ENCODE measurements at places on chromosomes 7 and 10.

GRCh38 chr10:69468751-69469089, 17.5 kb downstream of the TSPAN15 start:
- no peak for DNase-seq

DNA sequence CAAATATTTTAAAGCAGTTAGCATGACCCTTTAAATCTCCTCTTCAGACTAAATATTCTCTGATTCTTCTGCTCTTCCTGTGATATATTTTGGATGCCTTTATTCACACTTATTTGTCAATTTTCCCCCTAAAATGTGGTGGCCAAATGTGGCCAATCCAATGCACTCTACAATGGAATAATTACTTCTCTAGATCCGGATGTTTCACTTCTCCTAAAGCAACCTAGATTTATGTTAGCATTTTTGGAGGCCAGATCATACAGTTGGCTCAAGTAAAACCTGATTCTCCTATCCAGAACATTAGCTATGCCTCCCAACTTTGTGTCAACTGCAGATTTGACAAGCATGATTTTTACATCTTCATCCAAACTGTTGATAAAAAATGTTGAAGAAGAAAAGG, 153.7 kb downstream of the CREB5 start:
- no peak for DNase-seq

- no peak for DNase-seq
Observed at GRCh38 chr7:123844712-123845219, at the start of gene HYAL4. Gene HYAL4, plus strand, starts transcription at chr7:123845169. Its CDS starts 23,105 bp downstream, at chr7:123868274.

GRCh38 chr7:30062587-30062986, 34.4 kb downstream of the PLEKHA8 start:
- no peak for DNase-seq

DNA sequence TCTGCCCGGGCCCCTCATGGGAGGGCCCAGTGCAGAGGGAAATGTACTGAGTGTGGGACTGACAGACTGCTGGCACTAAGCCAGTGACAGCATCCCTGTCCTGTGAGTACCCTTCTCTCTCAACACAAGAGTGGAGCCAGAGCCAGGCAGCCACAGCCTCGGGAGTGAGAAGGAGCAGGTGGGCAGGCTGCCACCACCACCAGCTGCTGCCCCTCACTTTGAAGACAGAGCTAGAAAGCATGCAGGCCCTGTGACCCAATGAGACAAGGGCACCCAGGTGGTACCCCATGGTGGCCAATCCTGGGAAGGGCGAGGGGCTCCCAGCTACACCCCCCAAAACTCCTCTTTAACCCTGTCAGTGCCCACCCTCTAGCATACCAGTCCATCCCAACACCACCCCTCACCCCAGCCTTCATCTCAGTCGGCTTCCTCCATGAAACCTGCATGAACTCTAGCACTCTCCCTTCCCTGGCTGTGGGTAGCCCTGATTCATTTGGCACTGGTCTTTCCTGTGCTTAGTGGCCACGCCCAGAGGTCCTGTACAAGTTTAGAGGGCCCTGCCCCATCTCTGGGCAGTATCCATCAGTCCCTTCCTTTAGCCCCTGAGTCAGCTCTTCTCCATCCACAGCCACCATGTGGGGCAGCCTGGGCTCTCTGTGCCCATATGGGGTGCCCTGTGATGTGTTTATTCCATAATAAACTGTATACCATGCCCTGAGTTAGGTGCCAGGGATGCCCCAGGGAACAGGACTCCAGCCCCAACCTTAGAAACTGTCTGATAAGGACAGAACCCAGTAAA, 207.0 kb upstream of the ZMIZ1 start:
- no peak for DNase-seq

DNA sequence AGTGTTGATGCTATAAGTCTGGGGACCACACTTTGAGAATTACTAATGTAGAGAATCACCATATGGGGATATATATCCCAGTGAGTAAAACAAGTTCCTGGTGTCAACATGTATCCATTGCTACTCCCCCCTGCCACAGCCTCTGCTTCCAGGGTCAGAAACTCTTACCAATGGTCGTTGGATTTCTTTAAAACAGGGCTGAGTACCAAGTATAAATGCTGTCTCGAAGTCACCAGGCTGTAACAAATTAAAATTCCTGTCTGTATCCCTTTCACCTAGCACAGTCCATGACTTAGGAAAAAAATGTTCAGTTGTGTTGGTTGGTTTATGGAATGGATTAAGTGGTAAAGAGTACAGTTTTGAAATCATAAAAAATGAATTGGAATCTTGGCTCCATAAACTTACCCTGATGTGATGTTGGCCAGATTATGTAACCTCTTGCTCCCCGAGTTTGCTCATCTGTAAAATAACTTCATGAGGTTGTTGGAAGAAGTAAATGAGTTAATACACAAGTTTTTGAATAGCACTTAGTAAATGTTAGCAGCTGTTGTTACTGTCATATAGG, 364.0 kb upstream of the LRGUK start:
- DNase-seq, result no peak

GRCh38 chr10:17453373-17454091, 863 bp downstream of the ST8SIA6 start:
- peak; percentile 51 for DNase-seq

DNA sequence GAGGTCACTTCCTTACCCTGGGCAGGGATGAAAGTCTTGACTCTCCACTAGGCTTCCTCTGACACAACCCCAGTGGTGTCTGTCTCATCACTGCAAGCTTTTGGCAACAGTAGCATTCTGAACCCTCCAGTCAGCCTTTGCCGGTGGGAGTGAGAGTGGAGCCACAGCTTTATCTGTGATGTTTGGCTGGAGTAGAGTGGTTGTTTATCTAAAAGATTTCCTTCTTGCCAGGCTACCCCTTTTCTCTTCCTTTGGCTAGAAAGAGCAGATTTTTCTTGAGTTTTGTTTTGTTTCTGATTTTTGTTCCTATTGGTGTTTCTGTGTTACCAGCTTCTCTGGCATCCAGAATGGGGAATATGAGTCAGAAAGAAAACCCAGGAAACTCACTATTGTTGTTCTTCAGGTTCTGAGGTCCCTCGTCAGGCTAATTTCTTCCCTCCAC, 98.9 kb upstream of the KIF5B start:
- DNase-seq, result no peak

- DNase-seq, result no peak
Observed at GRCh38 chr10:60377955-60378354, 11.7 kb downstream of the ANK3 start.

DNA sequence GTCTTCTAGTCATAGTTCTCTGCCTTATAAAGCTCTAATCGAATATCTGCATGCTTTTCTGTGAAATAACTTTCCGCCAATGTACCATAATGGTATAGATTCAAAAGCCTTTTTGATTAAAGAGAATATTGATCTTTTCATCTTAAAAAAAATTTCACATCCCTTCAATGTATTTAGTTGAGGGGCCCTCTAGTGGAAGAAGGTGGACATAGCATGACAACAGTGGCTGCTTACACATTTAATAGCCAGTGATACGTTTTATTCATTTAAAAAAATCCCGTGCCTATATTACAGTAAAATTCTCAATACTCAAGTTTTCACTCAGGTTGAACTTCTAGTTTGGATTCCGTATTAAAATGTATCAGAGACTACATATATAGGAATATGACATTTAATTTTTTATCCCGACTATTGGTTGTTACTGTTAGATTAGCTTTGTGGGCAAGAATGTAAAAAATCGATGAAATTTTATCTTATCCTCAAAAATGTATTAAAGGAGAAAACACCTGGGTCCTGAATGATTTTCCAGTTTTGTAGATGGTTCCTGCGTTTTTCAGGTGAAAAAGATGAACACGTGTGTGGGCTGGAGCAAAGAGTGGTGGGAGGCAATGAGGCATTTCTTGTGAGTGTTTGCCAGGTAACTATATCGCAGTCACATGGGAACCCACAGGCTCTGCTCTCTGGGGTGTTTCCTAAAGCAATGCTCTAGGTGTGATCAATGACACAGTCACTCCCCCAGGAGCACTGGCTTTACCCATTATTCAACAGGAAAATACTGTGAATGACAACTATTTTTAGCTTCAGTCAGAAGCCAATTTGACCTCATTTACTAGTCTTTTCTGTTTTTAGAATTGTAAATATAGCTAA, 24.1 kb upstream of the PNLIP start:
- DNase-seq, result no peak

DNA sequence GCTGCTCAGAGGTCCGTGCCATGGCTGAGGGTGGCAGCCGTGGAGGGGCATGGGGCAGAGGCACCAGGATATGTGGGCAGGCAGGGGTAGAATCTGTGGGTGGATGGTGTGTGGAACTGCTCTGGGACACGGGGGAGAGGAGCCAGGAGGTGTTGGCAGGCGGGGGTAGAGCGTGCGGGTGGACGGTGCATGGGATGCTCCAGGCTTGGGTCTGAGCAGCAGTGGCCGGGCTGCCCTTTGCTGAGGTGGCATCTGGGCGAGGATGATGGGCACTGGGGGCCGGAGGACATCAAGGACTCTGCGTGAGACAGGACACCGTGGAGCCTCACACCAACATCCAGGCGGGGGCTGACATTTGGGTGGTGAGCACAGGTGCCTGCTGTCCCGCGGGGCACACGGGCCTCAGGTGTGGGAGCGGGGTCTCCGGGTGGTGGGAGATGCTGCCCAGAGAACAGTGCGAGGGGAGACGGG, 46.2 kb downstream of the JAKMIP3 start:
- peak; percentile 21 for DNase-seq

GRCh38 chr7:424961-425793, 94.5 kb downstream of the PDGFA start:
- no peak for DNase-seq

DNA sequence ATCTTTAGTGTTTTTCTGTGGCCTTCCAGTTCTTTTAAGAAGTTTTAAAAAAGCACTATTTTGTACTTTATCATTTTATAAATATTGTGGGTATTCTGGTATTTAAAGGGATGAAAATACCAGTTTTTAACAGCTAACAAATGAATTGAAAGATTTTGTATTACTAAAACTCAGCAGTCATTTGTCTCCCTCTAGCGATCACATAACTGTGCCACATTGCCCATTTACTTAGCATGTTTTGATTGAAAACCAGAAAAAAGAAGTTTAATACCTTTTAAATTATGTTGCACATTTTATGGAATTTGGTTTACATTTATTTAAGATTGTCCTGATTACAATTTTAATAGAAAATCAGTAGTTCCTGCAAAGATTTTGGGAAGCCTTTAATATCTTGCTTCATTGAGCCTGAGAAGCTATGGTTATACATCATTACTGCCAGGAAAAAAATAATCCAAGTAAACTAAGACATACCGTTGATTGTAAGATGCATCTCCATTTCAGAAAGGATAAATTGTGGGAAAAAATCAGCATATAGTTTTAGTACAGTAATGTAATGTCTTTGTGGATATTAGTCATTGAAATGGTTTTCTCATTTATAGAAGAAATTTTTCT, 34.9 kb downstream of the TAX1BP1 start:
- no peak for DNase-seq

GRCh38 chr10:71854031-71854430, 3.0 kb upstream of the PSAP start:
- no peak for DNase-seq

DNA sequence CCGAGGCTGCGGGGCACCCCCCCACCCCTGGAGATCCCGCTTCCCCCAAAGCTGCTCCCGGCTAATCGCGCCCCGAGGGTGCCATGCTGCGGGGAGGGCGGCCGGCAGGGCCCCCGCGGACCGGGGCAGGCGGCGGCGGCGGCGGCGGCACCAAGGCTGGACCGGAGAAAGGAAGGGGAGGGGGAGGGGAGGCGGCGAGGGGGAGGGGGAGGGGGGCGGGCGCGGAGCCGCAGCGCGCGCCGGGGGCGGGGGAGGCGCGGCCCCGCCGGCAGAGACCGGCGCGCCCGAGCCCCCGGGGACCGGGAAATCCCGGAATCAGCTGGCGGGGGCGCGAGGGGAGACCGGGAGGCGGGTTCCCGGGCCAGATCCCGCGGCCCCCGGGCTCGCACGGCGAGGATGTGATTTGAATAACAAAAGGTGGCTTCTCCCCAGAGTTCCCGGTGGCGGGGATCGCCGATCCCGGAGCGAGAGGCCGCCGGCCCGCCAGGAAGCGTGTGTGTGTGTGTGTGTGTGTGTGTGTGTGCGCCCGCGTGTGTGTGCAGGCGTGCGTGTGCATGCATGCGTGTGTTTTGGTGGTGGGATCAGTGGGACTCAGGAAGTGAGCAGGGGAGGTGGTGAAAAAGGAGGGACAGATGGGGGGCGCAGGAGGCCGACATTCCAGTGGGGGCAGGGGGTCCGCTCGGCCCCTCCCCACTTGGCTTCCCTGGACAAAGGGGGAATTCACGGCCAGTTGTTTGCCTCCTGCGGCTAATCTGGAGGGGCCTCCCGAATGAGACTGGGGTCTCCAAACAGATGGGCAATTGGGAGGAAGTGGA, 99.5 kb downstream of the HIP1 start:
- DNase-seq, result peak; percentile 84

DNA sequence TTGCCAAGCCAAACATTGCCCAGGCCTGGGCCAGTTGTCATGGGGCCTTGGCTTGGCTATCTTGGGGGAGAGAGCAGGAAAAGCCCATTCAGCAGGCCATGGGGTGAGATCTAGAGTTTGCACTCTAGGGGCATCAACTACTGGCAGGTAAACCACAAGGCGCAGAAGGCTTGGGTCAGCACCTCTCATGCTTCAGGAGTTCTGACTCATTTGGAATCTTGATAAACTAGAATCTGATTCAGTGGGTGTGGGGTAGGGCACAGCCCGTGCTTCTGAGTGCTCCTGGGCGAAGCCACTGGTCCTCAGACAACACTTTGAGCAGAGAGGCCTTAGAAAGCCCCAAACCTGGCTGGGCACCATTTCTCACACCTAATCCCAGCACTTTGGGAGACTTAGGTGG, 81.1 kb downstream of the RGS10 start:
- no peak for DNase-seq

DNA sequence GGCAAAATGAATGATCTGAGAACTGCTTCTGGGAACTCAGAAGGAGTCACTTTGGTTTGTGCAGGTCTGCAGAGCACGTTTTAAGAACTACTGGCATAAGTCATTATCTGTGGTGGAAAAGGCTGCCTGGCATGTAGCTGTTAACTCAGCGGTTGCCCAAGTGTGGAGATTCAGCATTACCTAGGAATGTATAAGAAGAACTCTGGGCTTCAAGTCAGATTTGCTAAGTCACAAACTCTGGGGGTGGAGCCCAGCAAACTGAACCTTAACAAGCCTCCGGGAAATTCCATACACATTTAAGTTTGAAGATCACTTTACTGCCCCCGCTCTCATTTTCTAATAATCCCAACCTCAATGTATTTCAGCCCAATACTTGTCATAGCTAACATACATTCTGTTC, 31.1 kb downstream of the PLXDC2 start:
- DNase-seq, result no peak

GRCh38 chr10:124736491-124737136, 7.6 kb downstream of the FAM53B start:
- DNase-seq, result peak; percentile 69

- DNase-seq, result peak; percentile 76
Observed at GRCh38 chr10:114822444-114823076, 980 bp downstream of the FHIP2A start.

All from right forelimb (tissue), 1 donor.